ENCODE measurements at places on chromosomes 2 and 18.

DNA sequence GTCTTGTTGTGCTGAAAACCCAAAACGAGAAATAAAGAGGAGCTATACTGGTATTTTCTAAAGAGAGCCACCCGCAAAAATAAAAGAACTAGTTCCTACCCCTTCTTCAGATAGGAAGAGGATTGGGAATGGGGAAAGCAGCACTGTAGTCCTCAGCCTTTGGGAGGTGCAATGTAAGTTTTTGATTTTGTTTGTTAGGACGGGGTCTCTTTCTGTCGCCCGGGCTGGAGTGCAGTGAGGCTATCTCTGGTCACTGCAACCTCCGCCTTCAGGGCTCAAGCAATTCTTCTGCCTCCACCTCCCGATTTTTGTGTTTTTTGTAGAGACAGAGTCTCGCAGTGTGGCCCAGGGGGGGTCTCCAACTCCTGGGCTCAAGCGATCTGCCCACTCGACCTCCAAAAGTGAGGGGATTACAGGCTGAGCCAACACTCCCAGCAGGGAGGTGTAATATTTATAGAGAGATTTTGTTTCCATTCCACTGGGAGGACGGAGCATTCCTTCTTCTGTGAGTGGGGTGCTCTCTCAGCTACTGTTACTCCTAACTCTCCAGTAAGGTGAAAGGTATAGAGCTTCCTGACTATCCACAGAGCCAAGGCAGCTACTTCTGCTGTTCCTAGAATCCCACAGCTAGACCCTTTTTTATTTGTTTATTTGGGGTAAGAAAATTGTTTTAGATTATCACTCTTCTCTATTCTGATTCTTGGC lies 13.1 kb upstream of the GULP1 start:
- DNase-seq, result no peak

DNA sequence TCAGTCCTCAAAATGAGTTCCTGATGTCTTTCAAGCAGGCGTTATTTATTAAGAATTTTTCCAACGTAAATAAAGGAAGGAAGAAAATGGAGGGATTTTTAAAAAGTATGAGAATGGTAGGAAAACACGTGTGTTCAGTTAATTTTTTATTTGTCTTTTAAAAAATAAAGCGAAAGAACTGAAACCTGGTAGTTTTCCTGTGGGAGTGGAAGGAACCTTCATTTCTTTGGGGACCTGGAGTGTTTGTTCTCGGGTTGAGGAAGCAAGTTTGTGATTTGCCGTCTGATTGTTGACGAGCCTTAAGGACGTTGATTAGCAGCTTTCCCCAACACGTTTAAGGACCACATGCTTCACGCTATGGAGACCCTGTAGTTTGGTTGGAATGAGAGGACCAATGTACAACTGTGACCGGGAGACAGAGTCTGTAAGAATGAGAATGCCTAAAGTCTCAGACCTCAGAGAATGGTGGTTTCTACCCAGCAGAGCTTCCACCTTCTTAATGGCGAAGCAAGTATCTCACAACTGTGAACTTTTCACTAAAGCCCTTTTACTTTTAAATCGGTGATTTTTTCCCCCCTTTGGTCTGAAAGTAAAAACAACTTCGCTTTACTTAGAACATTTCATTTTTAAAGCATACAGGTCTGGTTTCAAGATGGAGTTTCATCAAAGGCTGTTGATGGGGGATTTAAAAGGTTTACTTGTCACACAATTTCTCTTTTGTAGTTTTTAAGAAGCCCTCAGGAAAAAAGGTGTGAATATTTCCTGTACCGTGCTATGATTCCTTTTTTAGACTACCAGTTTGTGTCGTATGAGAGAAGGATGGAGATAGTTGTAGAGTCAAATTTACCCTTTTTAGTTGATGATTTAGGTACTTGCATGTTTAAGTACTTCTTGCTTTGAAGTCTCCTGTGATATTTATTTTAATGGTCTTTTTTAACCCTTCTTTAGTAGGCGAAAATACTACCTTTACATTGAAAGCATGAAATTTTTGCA lies 1.4 kb downstream of the TTC39C start:
- DNase-seq, result no peak

DNA sequence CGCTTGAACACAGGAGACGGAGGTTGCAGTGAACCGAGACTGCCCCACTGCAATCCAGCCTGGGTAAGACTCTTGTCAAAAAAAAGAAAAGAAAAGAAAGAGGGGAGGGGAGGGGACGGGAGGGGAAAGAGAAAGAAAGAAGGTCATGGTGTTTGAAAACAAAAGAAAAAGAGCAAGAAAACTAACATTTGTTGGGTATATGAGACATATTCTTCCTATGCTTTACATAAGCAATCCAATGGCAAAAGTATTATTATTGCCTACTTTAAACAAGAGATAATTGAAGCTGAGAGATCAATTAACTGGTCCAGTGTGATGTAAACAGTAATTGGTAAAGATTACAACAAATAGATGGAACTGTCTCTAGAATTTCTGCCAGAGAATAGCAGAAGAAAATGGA lies 157.3 kb downstream of the ZRANB3 start:
- no peak for DNase-seq

- DNase-seq, result no peak
Observed at GRCh38 chr2:68319398-68320117, at the start of gene CNRIP1. TSS of gene CNRIP1 (minus strand) at chr2:68319949. CDS start at chr2:68319400, 549 bp downstream.

GRCh38 chr18:57073501-57074187 lies 73.2 kb upstream of the BOD1L2 start:
- no peak for DNase-seq

GRCh38 chr2:109428841-109429566 lies 184.8 kb downstream of the SEPTIN10 start:
- no peak for DNase-seq

DNA sequence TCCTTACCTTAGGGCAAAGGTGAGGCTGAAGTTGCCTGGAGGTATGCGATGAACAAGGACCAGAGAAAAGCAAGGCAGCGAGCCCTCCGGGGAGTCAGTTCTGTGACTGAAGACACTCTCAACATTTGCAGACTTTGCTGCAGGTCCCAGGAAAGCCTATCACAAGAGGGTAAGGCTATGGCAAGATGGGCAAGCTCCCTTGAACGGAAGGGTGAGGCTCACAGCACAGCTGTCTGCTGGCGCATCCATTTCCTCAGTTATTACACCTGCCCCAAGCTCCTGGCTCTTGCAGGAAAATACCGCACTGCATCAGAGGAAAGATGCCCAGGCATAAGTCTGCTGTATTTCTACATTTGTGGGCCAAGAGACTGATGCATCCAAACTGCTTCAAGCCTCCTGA lies 141.4 kb downstream of the BCL11A start:
- no peak for DNase-seq

DNA sequence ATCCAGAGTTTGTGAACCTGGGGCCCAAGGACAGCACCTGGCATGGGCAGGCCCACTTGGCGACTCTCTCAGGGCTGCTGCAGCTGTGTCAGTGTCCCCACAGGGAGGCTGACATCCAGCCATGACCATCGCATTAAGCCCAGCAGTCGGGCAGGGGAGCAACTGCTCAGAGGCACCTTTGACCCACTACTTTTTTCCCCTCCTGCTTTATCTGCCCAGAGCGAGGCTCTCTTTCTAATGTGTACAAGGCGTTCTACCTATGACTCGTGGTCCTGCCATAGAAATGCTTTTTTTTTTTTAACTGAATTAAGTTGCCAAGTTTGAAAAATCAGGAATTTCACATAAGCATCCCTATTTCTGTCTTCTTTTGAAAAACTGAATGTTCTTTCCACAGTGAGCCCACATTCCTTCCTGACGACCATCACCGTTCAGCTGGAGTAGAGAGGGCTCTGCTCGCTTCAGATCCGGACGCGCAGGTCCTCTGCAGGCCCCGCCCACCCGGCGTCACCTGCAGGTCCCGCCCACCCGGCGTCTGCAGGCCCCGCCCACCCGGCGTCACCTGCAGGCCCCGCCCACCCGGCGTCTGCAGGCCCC lies 403 bp upstream of the CLUL1 start:
- DNase-seq, result no peak

GRCh38 chr2:7375901-7376300 lies 458.7 kb downstream of the RNF144A start:
- DNase-seq, result no peak

- DNase-seq, result no peak
Observed at GRCh38 chr18:62847081-62847480, 131.7 kb downstream of the PHLPP1 start.

DNA sequence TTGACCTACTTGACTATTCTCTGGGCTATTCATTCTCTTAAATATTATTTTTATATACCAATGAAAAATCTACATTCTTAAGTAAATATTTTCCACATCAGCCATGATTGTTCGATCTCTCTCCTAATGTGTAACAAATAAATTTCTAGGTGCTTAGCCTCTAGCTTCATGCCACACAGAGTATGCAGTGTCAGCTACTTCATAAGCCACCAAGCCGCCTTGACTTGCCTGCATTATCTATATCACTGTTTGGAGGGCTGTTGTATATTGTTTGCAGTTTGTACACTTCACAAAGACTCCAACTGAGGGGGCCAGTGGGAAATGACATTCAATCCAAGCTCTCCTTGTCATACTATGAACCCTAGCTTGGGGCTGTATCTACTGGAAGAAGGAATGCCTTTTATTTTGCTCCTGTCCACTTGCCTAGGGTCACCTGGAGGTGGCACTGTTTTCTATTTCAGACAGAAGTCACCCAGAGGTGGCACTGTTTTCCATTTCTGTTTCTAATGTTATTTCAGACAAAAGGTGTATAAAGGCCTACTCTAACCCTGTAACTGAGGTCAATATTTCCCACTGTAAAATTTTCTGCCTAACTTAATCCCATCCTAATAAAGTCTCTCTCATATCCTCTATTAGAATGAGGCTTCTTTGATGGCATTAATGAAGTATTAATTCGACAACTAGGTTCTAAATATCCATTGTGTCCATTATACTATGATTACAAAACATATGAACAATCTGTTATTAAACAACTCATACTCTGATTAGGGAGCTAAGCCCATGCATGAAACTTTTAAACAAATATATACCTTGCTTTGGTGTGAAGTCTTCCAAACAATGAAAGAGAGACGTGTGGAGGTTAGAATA lies 36.4 kb downstream of the COL5A2 start:
- DNase-seq, result no peak

DNA sequence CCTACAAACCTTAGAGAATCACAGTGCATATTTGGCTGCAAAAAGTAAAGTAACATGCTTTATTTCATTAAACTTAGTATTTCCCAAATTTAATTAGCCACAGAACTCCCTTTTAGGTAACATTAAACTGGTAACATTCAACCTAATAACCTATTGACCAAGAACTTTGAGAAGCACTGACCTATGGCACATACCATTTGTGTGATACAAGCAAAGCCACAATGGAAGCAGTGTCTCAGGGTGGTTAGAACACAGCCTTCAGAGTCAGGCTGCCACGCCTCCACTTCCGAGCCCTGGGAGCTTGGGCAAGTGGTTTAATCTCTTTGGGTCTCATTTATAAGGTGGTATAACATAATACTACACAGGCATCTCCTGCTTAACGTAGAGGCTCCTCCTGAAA lies 301.4 kb downstream of the PDE11A start:
- no peak for DNase-seq

DNA sequence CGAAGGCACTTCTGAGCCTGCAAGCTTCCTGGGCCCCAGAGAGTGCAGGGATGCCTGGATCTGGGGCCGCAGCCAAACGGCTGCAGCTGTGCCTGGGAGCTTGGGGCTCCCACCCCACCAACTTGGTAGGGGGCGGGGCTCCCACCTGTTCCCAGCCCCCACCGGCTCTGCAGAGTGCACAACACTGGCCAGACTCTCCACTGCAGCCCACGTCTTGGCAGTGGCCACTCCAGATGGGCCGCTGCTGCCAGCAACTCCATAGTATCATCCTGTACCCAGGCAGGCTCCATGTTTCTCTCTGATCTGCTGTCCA lies 9.9 kb downstream of the DYSF start:
- no peak for DNase-seq

DNA sequence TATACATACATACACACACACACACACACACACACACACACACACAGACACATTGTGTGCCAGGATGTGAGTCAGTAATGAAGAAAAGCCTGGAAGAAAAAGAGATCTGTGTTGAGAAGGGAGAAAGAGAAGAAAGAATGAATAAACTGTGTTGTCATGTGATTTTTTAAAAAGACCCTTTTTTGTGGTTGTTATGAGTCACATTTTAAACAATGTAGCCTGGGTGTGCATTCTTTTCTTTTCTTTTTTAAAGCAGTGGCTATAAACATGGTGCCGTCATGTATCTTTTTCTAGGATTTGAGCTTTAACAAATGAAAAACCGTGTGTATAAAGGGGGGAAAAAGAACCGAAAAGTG lies 87.2 kb downstream of the NRP2 start:
- no peak for DNase-seq

DNA sequence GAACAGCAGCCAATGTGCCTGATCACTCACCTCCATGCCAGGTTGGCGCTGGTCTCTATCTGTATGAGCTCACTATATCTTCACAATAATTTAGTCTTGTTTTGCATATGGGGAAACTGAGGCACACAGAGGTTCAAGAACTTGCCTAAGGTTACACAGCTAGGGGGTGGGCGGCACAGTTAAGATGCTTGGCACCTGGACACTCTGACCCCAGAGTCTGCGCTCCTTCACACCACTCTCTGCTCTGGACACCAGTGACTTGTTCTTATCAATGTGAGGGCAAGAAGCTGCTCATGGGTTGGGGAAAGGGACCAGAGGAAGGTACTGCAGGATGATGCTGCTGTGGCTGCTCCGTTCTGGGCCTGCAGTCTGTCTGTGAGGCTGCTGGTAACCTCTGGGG lies 27.1 kb downstream of the FBLN7 start:
- DNase-seq, result no peak

DNA sequence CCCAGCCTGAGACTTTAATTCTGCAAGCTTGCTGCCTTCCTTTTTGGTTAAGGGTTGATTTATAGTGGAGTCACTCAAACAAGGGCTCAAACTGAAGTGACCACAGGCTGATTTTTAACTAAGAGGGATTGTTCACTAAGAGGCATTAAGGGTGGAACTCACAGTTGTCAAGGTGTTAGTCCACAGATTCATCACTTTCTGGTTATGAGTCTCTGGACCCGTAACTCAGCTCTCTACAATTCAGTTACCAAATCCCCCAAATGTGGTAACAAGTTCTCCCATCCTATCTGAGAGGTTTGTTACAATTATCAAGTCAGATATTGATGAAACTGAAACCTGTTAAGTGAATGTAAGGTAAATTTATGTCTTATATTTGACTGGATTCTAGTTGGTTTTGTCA lies 185.9 kb upstream of the KLHL14 start:
- DNase-seq, result no peak

DNA sequence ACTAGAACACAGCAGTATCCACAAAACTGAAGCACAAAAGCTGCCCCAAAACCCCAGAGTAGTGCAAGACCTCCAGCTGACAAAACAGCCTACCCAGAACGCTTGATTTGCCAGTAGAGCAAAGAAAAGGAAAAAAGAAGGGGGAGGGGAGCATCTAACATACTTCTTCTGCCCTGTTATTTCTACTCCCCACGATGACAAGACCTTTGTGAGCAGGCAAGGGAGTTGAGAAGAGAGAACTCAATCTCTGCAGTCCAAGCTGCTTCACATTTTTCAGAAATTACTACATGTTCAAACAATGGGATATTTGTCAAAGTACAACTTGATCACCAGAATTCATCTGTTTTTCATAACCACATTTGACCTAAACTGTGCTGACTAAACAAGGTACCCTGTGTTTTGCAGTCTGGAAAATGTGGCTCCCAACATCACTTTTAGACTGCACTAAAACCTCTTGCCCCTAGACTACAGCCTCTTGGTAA lies 286.7 kb downstream of the EXOC6B start:
- no peak for DNase-seq
